ENCODE measurements at places on chromosomes 2 and 18.

DNA sequence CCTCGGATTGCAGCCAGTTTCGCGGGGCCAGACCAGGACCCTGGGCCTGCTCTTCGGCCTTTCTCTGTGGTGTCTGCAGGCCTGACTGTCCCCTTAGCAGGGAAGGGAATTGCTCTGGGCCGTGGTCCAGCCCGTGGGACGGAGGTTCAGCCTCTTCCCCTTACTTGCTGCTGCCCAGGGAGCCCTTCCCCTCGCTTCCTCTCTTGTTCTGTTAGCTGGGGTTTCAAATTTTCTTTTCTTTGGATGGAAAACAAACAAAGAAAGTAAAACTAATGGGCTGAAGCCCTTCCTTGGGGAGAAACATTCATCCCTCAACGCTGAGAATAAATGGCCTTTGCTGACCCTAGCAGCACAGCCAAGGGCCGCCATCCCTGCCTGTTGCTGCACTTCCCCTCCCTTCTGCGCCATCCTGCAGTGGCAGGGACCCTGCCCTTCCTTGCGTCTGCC is 52.4 kb downstream of the ASAP2 start:
- no peak overlapping the region for H3K4me3 ChIP-seq
- H3K36me3 ChIP-seq = no peaks in the 10 kb centered on the region

- no peak for DNase-seq
- H3K27ac ChIP-seq = no peak overlapping the region
- no peak overlapping the region for H3K4me3 ChIP-seq
- no peaks in the 10 kb centered on the region for H3K36me3 ChIP-seq
- peaks cover 3% of the 10 kb centered on the region for H3K27me3 ChIP-seq
- peaks cover 16% of the 10 kb centered on the region for H3K4me1 ChIP-seq
Measured at GRCh38 chr2:48232351-48232750, 297.6 kb upstream of the STON1 start.

DNA sequence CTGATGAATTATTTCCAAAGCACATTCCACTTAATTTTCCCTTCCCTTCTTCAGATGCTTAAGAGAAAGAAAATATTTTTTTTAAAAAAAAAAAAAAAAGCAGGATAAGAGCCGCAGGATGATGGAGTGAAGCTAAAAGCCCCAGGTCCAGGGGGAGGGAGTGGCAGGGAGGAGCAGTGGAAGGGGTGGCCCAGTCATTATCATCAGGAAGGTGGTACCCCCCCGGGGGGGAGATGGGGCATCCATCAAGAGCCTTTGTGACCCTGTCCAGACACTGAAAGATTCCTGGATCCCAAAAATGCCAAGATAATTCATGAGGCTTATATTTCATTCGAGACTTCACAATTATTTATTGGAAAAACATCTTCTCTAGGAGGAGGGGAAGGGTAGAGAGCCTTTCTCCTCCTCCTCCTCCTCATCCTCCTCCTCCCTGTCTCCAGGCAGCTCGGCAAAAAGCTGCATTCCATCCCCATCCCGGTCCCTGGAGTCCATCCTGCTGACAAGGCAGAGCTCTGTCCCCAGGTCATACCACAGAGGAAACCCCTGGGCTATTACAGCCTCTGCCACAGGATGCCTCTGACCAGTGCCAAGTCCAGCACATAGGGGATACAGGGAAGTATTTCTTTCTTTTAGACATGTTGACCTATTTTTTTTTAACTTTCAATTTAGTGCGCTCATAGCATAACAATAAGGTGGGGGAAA is 125.3 kb downstream of the TWIST2 start:
- H3K36me3 ChIP-seq = no peaks in the 10 kb centered on the region
- peaks cover 23% of the 10 kb centered on the region for H3K27me3 ChIP-seq
- H3K4me3 ChIP-seq = no peak overlapping the region
- H3K27ac ChIP-seq = no peak overlapping the region

DNA sequence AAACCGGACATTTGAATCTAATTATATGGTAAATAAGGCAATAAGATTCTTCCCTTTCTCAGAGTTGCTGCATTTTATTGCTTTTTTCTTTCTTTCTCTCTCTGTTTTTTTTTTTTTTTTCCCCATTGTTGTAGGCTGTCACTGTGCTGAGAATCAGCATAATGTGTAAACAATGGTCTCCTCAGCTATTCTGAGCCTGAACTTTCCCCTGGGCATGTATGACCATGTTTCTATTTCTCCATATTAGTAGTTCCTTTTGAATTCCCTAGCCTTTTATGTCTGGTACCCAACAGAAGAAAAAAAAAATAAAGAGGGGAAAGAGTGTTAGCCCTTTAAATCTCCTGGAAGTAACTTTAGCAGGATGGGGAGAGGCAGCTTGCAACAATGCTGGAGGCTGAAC is 1862.5 kb downstream of the SUCLG1 start:
- H3K4me3 ChIP-seq = no peak overlapping the region
- no peaks in the 10 kb centered on the region for H3K4me1 ChIP-seq
- no peak overlapping the region for H3K27ac ChIP-seq
- no peaks in the 10 kb centered on the region for H3K27me3 ChIP-seq
- H3K36me3 ChIP-seq = no peaks in the 10 kb centered on the region

DNA sequence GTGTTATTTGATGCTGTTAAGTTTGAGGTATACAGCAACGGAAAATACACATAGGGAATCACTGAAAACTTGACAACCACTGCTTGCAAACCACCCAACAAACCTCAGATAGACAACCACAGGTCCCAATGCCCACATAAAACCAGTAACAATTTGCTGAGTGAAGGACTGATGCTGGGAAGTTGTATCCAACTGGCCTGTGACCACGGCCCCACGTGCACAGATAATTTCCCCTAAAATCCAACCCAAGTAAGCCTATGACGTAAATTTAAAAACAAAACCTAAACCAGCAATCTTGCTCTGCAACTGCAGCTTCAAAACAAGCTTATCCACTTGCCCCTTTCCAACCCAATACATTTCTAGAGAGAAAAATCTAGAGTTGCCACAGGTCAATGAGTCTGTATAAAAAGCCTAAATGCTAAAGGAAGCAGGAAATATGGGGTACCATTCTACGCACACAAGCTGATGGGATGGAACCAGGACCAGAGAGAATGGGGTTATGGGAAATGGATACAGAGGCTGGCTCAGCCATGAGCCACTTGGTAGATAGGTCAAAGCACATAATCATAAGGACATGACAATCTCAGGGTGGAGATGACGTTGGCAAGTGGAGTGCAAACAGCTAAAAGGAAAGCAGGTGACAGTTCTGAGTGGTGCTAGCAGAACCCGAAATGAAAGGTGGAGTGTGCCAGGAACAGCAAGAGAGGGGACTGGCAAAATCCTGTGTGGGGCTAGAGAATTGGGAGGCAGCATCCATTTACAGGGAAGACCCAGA is 27.8 kb upstream of the CREB1 start:
- no peaks in the 10 kb centered on the region for H3K36me3 ChIP-seq
- H3K4me1 ChIP-seq = peaks cover 92% of the 10 kb centered on the region
- no peak overlapping the region for H3K4me3 ChIP-seq
- H3K27me3 ChIP-seq = peaks cover 5% of the 10 kb centered on the region

GRCh38 chr2:32877587-32878510 is 68.9 kb upstream of the LTBP1 start:
- H3K27me3 ChIP-seq = peaks cover 5% of the 10 kb centered on the region
- no peaks in the 10 kb centered on the region for H3K4me1 ChIP-seq
- H3K4me3 ChIP-seq = no peak overlapping the region
- no peaks in the 10 kb centered on the region for H3K36me3 ChIP-seq

DNA sequence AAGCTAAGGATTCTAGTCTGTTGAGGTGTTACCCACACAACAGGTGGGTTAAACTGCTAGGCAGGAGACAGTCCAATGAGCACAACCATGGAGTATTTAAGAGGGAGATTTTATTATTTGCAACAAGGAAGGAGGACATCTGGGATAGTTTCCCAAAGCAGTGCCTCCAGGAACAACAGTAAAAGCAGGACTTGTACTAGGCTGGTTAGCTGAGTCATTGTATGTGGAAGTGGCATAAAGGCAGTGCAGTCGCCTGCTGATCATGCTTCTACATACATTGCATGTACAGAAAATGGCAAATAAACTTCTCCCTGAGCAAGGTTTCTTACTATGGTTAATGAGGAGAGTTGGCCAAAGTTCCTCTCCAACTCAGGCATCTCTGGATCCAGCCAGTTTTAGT is 46.1 kb upstream of the CYTIP start:
- H3K27ac ChIP-seq = no peak overlapping the region
- no peaks in the 10 kb centered on the region for H3K27me3 ChIP-seq
- no peak overlapping the region for H3K4me3 ChIP-seq
- no peaks in the 10 kb centered on the region for H3K36me3 ChIP-seq
- H3K4me1 ChIP-seq = peaks cover 7% of the 10 kb centered on the region

- no peaks in the 10 kb centered on the region for H3K36me3 ChIP-seq
- no peak for DNase-seq
- peaks cover 30% of the 10 kb centered on the region for H3K4me1 ChIP-seq
Measured at GRCh38 chr18:76380791-76381405, 114.1 kb downstream of the ZNF516 start.

DNA sequence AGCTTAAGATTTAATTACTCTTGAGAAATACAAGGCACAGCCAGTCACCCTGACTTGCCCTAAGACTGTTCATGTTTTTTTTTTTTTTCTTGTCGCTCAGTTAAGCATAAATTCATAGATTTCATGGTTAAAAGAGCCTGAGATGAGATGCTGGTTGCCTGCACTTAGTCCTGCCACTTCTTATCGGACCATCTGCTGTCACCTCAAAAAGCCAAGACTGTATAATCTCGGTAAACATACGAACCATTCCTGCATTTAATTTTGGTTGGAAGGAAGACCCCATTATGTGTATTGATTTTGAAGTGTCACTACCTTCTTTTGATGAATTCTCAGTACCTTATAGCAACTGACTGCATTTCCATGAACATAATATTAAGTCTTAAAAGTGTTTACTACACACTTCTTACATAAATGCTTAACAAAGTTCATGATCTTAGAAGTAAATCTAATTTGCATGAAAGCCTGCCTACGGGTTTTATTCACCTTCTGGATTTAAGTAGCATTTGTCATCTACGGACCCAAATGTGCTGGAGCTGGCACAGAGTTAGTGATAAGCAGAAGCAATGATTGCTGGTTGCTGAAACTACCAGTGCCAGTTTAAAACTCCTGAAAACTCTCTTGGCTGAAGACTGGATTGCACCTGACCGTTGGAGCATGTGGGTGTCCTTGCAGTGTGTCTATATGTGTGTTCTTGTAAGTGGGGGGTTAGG is 843.4 kb downstream of the TMEM182 start:
- no peaks in the 10 kb centered on the region for H3K36me3 ChIP-seq
- no peak overlapping the region for H3K27ac ChIP-seq
- no peak for DNase-seq
- H3K27me3 ChIP-seq = no peaks in the 10 kb centered on the region
- no peaks in the 10 kb centered on the region for H3K4me1 ChIP-seq

All from immature natural killer cell (primary cell).